ENCODE measurements at places on chromosomes 12 and 14.

GRCh38 chr12:58253663-58254062, 312.3 kb downstream of the ATP23 start:
- DNase-seq: no peak

GRCh38 chr12:13444076-13444475, 247.6 kb downstream of the EMP1 start:
- no peak for DNase-seq

- no peak for DNase-seq
Observed at GRCh38 chr12:125492354-125493270, 427.4 kb downstream of the AACS start.

DNA sequence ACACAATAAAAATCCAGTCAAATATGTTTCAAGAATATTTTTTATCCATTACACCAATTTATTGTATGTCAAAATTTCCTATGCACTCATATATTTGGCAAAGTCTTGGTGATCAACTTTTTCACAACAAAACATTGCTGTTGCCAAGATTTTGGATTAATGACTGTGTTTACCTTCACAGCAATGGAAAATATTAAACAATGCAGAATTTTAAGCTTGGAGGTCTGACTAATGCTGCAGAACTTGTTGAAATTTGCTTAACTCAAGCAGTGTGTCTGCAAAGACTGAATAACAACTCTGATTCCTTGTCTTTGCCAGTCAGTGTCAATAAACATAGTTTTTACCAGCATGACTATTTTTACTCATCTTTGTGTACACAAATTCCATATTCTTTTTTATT, 336.4 kb downstream of the CCER1 start:
- DNase-seq: no peak

DNA sequence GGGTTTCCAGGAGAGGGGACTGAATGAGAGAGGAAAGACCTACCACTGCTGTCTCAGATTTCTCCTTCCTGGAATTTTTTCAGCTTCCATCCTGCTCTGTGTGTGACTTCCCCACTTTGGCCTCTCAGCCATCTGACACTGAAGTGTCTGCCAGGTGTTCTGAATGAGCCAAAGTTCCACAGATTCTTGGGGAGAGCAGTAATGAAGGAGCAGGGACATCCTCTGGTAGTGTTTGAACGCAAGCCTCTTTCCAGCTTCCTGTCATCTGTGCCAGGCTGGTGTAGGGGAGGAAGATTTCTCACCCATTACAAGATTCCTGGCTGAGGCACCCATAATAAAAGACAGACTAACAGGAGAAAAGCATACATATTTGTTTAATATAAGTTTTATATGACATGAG, 141.7 kb upstream of the NRXN3 start:
- DNase-seq: no peak

GRCh38 chr12:40711121-40711520, 18.9 kb downstream of the CNTN1 start:
- DNase-seq: no peak

DNA sequence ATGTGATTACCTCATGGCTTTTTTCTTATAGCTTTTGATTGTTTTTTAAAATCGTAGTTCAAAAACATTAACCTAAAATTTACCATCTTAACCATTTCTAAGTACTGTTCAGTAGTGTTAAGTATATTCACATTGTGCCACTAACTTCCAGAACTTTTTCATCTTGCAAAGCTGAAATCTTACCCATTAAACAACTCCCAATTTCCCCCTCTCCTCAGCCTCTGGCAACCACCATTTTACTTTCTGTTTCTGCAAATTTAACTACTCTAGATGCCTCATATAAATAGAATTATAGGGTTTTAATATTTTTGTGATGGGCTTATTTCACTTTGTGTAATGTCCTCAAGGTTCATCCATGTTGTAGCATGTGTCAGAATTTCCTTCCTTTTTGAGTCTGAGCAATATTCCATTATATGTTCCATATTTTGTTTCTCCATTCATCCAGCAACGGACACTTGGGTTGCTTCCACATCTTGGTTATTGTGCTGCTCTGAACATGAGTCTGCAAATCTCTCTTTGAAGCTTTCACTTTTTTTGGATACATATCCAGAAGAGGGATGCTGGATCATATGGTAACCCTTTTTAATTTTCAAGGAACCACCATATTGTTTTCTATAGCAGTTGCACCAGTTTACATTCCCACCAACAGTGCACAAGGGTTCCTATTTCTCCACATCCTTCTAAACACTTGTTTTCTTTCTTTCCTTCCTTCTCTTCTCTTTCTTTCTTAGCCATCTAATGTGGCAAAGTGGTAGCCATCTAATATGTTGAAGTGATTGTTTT, 5.0 kb downstream of the HIF1A start:
- DNase-seq: no peak

GRCh38 chr12:41250748-41251147, 62.6 kb downstream of the PDZRN4 start:
- DNase-seq: no peak
